ENCODE measurements at places on chromosomes 11 and 22.

GRCh38 chr11:111819161-111819828, 52.1 kb downstream of the ALG9 start:
- H3K36me3 ChIP-seq: peaks cover 10% of the 10 kb centered on the region
- H3K27me3 ChIP-seq: no peaks in the 10 kb centered on the region
- H3K27ac ChIP-seq: no peak overlapping the region
- peaks cover 3% of the 10 kb centered on the region for H3K4me1 ChIP-seq

GRCh38 chr11:44988111-44988510, 37.4 kb upstream of the TP53I11 start:
- DNase-seq: no peak
- no peaks in the 10 kb centered on the region for H3K36me3 ChIP-seq
- no peak overlapping the region for H3K27ac ChIP-seq

- H3K27me3 ChIP-seq: no peaks in the 10 kb centered on the region
- peak overlapping the region; percentile 69 for H3K27ac ChIP-seq
- peaks cover 32% of the 10 kb centered on the region for H3K36me3 ChIP-seq
Observed at GRCh38 chr11:119028346-119029068, 2.2 kb downstream of the SLC37A4 start.

DNA sequence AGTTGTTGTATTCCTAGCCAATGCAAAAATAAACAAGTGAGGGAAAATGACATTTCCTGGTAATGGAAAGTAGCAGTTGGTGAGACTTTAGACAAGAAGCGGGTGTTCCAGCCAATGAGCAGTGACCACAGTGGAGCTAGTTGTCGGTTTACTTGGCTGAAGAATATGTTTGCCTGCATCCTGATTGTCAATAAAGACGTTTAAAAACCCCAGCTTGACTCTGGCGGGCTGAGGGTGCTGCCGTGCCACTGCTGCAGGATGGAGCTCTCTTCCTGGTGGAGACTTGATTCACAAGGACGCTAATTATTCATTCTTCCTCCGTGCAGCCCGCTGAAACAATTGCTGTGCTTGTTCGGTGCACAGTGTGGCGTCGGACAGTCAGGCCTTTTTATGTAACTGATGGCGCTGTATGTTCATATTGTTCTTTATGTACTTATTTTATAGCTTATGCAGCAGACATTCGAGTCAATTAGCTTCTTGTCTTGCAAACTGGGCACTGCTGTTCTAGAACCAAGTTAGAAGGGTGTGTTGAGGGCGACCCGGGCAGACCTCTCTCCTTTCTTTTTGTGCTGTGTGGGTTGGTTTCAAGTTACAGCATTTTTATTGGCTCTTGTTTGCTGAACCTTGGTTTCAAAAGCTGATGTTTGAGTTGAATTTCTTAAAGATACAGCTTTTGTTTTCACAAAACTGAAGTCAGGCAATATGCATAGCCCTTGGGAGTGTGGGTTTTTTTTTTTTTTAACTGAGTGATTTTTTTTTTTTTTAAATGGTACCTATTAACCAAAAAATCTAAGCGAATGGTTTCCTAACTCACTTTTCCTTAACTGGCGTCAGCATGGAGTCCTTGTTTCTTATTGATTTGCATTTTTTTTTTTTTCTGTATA, 153.9 kb downstream of the TEAD1 start:
- H3K4me3 ChIP-seq: peak overlapping the region; percentile 16
- peaks cover 65% of the 10 kb centered on the region for H3K27me3 ChIP-seq
- H3K27ac ChIP-seq: no peak overlapping the region
- H3K4me1 ChIP-seq: peaks cover 10% of the 10 kb centered on the region

All from activated CD4-positive, alpha-beta T cell treated with anti-CD3 and anti-CD28 coated beads for 36 hours (primary cell).